ENCODE measurements at places on chromosomes 7 and 10.
A peak's percentile ranks its signal among the peaks of the same experiment; 100 is the strongest.

- DNase-seq, result no peak
These were observed 12.9 kb downstream of the SEC31B start for GRCh38 chr10:100506596-100507356.

DNA sequence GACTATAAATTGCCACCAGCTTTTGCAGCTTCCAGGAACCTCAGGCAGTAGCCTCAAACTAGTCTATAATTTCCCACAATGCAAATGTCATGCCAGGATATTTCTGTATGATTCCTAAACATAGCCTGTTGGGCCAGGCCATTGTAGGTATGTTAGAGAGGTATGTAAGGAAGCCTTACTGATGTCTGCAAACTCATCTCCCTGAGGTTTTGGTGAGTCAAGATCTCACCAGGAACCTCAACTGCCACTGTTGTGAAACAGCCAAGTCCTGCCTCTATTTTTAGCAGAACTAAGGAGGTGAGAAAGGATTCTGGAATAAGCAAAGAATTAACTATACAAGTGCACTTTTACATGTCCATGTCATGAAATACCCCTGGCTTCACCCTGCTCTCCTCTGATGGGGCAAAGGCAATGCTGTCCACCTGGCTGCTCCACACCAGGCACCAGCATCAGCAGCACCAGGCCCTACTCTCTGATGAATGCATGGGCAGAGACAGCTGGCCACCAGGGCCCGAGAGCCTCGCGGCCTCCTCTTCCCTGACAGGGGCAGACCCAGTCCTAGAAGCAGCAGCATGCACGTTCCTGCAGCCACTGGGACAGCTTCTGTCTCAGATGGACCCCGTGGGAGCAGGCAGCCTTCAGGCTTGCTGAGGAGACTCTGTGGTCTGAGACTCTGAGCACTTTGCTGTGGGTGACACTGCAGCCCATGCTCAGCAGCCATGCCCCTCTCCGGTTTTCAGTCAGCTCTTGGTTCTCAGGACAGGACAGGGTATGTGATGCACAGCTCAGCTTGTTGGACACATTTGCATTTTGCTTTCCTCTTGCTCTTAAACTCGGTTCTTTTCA is 147.3 kb downstream of the ZMYND11 start:
- no peak for DNase-seq

- DNase-seq, result no peak
These were observed 9.0 kb downstream of the PRKAG2 start for GRCh38 chr7:151867912-151868311.

- no peak for DNase-seq
These were observed 280.0 kb downstream of the REEP3 start for GRCh38 chr10:63801166-63801565.

GRCh38 chr7:44238116-44238695 is 37.4 kb downstream of the YKT6 start:
- DNase-seq, result no peak

DNA sequence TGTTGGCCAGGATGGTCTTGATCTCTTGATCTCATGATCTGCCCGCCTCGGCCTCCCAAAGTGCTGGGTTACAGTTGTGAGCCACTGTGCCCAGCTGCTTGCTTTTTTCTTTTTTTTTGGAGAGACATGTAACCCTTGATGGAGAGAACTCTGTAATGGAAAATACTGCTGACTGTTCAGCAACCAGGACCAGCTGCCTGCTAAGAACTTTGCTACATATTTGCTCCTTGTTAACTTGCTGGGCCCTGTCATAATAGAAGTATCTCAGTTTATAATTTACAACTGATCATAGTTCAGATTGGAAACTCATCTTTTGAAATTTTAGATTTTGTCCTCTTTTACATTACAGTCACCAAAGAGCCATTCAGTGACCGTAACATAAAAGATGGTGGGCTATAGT is 34.9 kb downstream of the TASOR2 start:
- no peak for DNase-seq

GRCh38 chr10:87817609-87818504 is at the start of gene ATAD1:
ATAD1 (minus strand) TSS chr10:87818226; CDS start chr10:87814599, 3,627 bp downstream.
- DNase-seq, result peak; percentile 78

GRCh38 chr7:148398844-148399365 is 191.7 kb upstream of the C7orf33 start:
- DNase-seq, result no peak

- no peak for DNase-seq
These were observed 123.9 kb upstream of the PPIF start for GRCh38 chr10:79223091-79224048.
